Upper lobe of right lung (tissue), 1 donor: ENCODE measurements at places on chromosomes 2 and 18.

DNA sequence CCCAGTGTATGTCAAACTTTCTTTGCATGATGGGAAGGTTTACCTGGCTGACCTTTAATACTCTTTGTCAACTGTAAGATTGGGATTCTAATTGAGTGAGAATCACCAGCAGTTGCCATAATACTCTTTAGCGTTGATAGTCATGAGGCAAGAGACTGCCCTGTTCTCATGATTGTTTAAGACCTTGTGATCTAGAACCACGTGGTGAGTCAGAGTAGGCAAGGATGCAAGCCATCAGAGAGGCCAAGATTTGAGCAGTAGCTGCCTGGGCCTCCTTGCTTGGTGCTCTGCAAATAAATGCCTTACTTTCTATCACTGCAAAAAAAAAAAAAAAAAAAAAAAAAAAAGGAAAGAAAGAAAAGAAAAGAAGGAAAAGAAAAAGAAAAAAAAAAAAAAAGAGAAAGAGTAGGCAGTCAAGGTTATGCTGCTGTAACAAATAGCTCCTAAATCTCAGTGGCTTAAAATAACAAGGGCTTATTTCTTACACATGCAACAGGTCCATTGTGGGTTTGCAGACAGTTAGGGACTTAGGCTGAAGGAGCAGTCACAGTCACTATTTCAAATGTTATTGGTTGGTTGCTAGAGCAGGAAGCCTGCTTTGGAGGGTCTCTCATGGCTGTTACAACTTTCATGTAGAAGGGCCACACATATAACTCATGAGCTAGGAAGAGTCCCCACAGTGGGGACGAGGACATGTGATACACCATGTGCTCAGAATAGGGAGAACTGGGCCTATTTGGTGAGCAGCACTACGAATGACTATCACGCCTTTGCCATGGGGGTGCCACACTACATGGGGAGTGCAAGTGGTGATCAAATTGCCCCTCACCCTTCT is 21.7 kb downstream of the IL1R2 start:
- DNase-seq: no peak

DNA sequence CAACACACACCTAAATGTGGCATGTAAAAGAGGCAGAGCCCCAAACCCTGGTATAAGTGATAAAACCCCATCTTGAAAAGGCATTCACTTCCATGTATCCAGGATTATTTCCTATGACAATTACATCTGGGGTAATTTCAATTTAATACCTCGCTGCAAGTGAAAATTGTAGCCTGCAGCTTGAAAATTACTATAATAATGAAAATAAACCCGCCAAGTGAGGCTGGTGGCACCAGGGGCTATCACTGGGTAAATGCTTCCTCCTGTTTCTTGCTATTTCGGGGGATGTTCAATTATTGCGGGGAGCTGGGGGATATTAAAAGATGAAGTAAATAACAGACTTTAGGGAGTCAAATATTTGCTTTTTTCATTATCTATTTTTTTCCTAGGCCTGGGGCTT is 159.5 kb upstream of the CAPN13 start:
- DNase-seq: no peak

DNA sequence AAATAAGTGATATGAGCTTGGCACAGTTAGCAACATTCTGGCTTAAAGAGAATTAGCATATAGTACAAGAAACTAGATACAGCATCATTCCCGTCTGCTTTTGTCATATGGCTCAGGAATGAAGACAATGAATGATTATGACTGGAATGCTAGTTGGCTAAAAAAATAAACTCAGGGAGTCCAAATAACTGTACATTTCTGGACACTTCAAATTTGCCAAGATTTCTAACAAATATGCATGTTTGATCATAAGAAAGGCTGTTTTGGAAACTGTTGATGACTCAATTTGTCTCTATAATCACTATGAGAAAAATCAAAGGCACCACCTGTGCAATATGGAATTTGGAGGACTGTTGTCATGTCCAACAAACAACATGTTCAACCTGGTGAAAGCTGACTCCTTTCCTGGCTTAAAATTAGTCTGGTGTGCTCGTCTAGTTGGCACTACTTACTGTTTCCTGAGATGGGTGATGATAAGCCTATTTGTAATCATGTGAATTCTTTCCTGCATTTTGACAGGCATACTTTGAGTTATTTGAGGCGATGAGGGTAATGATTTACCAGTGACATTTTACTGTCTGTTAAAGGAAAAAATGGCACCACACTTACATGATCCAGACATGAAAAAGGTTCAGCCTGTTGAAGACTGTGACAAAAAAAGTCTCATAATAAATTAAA is 133.9 kb upstream of the CDH20 start:
- DNase-seq: no peak

DNA sequence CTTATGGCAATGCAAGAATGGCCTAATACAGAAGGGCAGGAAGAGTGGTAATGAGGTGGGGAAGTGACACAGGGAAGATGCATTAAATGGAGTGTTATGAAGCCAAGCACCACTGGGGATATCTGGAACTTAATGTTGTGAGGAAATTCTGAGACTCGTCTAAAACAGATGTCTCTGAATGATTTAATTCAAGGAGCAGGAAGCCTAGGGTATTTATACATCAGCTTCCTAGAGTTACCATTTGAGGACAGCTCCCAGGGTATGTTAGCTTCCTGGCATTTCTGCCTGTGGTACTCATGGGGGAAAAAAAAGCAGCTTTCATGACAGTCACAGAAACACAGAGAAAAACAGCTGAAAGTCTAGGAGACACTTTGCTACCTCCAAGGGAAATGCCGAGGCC is 989.5 kb downstream of the CBLN2 start:
- no peak for DNase-seq

GRCh38 chr2:190574169-190574568 is 39.6 kb upstream of the NEMP2 start:
- DNase-seq: no peak

GRCh38 chr18:2997429-2997828 is 15.5 kb downstream of the LPIN2 start:
- DNase-seq: no peak

- no peak for DNase-seq
These were observed 81.8 kb upstream of the SERTAD2 start for GRCh38 chr2:64735504-64735903.

DNA sequence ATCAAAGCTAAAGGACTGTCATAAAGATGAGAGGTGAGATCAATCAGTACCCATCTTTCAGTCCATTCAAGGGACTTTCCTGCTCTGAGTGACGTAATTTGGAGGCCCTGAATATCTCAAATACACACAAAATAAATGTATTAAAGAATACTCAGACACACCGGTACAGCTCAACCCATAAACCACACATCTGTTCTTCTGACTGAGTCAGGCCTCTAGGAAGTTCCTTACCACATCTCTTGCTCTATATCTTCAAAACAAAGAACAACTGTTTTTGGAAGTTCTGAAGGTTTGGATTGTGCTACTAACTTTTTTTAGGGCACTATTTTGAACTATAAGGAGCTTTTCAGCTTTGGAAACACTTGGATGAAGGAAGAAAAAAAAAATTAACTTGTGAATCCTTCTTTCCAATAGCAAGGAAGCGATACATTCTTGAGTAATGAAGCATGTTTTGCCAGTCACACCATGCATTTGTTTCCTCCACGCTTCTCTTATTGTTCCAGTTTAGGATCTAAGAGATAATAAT is 866.5 kb upstream of the VRK2 start:
- no peak for DNase-seq

DNA sequence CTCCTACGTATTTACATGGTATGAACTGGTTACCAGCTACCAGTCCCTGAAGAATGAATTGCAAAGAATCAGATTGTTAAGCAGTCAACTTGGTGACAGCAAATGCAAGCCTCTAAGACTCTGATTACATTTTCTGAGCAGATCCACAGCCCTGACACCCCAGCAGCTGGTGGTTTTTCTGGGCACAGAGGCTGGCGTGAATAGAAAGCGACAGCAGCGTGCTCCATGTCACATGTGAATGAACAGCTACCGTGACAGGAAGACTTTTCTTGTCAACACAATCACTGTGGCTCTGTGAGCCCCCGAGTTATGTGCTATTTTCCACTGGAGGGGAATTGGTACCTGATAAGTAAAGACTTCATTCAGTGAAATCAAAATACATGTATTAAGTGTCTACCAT is 93.2 kb upstream of the CBLN2 start:
- DNase-seq: no peak

- no peak for DNase-seq
These were observed 50.7 kb downstream of the PIK3C3 start for GRCh38 chr18:42005782-42006181.

DNA sequence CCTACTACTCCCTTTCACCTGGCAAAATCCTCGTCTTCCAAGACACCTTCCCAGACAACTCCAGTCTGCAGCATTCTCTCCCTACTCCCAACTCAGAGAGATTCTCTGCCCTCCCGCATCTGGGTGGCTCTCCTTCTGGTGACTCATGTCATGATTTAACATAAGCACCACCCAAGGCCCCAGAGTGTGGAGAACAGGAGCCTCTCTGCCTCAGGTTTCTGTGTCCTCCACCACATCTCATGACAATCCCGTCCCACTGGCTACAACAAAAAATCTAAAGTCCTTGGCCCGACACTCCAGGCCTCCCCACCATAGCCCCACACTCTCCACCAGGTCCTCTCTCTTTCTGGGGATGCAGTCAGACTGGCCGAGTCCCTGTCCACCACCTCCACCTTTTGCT is 197.1 kb downstream of the BCL11A start:
- DNase-seq: no peak

- no peak for DNase-seq
These were observed 43.4 kb upstream of the ANKRD62 start for GRCh38 chr18:12049978-12050811.

DNA sequence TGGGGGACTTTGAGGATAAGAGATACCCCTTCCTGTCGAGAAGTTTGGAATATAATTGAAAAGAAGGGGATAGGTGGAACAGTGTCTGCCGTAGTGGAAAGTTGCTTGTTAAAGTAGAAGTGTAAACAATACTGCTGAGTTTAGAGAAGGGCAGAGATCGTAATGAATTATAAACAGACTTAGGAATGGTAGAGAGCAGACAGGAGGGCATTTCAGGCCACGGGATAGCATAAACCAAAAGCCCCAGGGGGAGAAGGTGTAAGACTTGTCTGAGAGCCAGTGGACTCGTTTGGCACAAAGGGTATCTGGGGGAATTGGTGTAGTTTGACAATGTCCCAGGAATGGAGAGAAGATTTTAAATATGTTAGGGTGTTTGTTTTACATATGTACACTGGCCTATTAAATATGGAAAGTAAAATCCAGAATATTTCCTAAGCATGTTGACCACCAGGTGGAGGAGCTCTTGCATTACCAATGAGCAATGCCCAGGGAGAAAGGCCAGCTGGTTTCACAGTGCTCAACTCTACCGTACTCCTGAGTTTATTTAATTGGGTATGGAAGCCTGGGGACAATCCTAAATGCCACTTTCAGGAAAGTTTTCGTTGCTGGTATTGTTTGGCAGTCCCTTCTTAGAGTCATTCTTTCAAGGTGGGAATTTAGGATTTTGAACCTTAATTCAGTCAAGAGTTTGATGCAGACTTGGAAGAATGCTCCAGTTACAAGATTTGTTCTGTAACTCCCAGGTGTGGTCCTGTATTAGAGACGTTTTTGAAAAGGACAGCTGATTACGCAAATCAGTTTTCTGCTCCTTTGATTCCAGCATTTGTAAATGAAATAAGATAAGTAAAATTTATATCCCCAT is 7.5 kb downstream of the COPS8 start:
- DNase-seq: no peak

GRCh38 chr2:100802066-100802465 is 17.9 kb upstream of the NPAS2 start:
- DNase-seq: no peak

DNA sequence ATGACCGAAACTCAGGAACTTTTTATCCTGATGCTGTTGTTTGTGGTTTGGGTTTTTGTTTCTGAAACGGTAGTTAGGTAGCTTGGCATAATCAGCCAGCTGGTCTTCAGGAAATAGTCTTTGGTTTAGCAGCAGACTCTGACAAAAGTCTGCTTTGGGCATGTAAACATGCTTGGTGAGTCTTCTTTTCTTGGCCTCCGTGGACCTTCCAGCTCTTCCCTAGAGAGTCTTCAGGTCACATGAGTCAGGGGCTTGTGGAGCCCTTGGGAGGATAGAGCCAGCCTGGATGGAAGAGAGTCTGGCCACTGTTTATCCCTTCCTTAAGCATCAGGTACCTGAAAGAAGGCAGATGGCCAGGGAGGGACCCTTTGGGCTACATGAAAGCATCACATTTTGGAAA is 154.5 kb downstream of the MGAT5 start:
- no peak for DNase-seq

GRCh38 chr2:8957628-8958027 is 45.9 kb downstream of the MBOAT2 start:
- DNase-seq: no peak

GRCh38 chr2:10584843-10585475 is 104.8 kb downstream of the NOL10 start:
- DNase-seq: no peak

GRCh38 chr2:88739985-88740600 is 48.6 kb downstream of the RPIA start:
- DNase-seq: peak; percentile 66

GRCh38 chr2:224469374-224469964 is 67.6 kb upstream of the FAM124B start:
- no peak for DNase-seq

GRCh38 chr2:120347396-120348060 is 1.6 kb downstream of the INHBB start:
- no peak for DNase-seq

DNA sequence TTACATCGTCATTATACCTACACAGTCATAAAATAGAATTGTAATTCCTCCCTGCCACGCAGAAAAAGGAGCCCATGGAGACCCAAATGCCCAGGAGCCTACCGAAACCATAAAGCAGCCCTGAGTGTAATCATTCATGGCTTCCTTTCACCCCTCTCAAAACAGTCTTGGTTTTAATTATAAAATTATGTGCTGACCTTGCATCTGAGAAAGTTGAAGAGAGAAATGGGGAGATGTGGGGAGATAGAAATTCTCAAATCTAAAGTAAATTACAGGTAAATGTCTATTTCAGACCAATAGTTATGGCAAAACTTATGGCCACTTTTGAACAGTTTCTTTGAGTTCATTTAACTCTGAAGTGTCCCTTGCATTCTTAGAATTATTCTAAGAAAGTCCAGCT is 1068.8 kb downstream of the BCL11A start:
- DNase-seq: no peak

- DNase-seq: no peak
These were observed 23.4 kb upstream of the NEDD4L start for GRCh38 chr18:58020567-58021107.
